ENCODE measurements at places on chromosomes 2 and 18.

- DNase-seq, result no peak
Measured at GRCh38 chr2:7973801-7974480, 707.9 kb upstream of the ID2 start.

- DNase-seq, result peak; percentile 29
Measured at GRCh38 chr2:233142355-233142897, 82.3 kb downstream of the INPP5D start.

DNA sequence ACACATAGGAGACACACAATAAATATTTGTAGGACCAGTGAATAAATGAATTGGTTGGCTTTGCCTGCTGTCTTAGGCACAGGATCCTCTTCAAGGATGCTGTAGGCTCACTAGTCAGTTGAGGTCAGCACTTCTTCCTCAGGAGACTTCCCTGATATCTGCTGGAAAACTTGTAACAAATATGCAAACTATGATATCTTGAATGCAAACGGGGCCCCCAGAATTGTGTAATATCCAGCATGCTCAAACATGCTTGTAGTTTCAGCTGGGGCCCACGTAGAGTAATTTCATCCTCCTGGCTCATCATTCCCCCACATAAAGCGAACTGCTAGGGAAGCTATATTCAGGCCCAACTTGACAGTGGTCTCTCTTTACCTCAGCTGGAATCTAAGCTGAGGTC is 43.6 kb downstream of the POLE4 start:
- DNase-seq, result no peak

- no peak for DNase-seq
Measured at GRCh38 chr2:169348321-169349024, 13.9 kb downstream of the LRP2 start.

GRCh38 chr18:70582981-70583380 is 294.1 kb downstream of the SOCS6 start:
- no peak for DNase-seq

DNA sequence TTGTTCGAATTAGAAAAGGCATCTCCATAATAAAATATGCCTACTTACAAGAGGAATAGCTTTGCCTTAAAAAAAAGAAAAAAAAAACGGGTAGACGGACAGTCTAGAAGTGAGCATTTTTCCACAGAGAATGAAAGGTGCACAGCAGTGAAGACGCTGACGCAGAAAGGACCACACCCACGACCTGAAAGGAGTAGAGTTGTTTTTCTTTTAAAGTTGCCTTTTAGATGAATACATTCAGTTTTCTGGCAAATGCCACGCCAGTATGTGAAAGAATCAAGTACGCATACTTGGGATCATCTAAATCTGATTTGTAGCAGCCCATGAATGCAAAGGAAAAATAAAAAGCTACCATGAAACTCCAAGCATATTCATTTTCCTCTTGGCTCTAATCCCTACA is 809.2 kb upstream of the SOX11 start:
- DNase-seq, result no peak

DNA sequence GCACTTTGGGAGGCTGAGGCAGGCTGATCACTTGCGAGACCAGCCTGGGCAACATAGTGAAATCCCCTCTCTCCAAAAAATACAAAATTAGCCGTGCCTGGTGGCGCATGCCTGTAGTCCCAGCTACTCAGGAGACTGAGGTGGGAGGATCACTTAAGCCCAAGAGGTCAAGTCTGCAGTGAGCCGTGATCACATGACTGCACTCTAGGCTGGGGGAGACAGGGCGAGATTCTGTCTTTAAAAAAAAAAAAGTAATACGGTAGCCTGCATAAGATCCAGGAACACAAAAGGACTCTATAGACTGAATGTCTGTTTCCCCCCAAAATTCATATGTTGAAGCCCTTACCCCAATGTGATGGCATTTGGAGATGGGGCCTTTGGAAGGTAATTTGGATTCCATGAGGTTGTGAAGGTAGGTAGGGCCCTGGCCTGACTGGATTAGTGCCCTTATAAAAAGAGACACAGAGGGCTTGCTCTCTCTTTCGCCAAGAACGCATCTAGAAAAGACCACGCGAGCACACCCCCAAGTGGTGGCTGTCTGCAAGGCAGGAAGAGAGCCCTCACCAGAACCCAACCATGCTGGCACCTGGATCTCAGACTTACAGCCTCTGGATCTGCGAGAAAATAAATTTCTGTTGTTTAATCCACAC is 17.0 kb downstream of the MBOAT2 start:
- DNase-seq, result no peak

DNA sequence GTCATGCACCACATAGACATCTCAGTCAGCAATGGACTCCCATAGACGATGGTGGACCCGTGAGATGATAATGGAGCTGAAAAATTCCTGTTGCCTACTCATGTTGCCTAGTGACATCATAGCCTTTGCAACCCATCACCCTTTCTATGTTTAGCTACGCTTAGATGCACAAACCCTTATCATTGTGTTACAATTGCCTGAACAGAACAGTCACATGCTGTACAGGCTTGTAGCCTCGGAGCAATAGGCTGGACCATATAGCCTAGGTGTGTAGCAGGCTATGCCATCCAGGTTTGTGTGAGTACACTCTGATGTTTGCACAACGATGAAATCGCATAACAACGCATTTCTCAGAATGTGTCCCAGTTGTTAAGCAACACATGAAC is 221.6 kb downstream of the ALPK2 start:
- DNase-seq, result no peak

DNA sequence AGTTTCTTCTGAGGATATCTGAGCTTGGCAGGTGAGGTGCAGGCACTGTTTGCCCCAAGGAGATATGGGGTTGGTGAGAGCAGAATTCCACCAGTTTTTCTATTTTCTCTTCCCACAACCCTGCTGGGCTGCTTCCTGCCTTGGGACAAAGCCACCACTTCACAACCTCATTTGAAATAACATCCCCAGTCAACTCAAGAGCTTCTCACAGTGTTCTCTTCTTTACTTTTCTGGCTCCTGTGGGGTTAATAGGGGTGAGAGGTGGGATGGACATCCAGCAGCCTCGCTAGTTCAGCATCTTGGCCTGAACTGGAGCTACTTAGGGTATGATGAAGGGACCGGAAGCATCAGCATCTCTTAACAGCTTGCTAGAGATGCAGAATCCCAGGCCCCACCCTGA is 106.3 kb downstream of the SLC4A3 start:
- DNase-seq, result no peak

- DNase-seq, result no peak
Measured at GRCh38 chr2:238901461-238902057, 53.7 kb downstream of the TWIST2 start.

DNA sequence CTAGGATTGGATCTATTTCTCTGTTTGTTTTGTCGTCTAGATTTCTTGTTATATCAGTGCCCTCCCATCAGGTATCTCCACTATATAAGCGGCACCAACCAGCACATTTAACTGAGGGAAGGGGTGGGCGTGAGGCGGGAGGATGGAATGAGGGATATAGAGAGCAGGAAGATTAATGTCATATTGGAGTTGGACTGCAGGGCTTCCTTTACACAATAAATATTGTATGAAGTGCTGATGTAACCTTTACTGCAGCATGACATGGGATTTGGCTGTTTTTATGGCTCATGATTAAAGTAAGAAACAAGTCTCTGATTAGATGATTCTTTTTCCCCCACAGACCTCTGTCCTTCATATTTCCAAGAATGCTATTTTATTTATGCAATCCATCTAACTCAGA is 54.8 kb downstream of the TMEM200C start:
- no peak for DNase-seq

- no peak for DNase-seq
Measured at GRCh38 chr2:206983161-206983859, 44.0 kb downstream of the CPO start.

DNA sequence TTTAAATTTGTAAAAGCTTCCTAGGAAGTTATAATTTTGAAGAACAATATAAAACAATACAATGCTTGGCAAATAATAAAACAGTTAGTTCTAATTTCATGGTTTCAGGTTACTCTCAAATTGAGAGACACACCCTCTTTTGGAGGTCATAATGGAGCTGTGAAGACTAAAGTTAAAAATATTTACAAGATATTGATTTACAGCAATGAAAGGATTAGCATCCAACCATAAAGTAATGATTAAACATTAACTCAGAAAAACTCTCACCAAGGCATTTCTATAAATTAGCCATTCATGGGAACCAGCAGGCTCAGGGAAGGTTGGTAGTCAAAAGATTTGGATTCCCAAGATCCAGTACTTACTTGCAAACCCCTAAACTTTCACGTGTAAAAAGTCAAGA is 6.4 kb downstream of the DPP4 start:
- DNase-seq, result no peak

DNA sequence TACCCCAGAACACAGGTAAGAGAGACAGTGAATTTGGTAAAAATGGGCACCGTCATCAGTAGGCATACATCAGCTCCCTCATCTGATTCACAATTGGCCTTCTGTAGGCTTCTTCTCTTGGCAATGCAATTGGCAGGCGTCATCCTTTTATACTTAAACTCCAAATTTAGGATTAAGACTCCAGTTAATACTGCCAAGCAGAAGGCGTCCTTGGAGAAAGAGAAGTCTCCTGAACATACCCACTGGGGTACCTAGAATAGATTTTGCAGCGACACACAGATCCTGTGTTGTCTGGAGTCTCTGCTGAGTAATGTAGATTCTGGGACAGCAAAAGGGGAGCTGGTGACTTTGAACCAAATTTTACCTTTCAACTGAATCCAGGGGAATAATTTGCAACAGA is 592 bp upstream of the METAP1D start:
- DNase-seq, result no peak

- no peak for DNase-seq
Measured at GRCh38 chr2:43009448-43009847, 217.0 kb downstream of the ZFP36L2 start.

DNA sequence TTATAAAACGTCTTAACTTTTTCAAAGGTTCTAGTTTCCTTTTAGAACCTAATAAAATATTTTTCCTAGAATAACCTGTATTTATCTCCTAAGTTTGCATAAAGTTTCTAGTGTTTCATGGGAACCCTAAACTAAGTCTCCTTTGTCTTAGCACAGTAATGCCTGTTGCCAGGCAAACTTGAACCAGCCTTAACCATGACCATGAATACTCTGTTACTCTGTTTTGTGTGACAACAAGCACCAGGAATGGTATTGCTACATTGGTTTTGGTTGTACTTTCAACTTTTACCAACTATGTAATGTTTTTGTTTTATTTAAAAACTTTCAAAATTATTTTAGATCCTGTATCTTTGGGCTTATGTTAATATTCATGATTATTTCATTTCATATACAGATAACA is 137.6 kb downstream of the CERS6 start:
- no peak for DNase-seq

- DNase-seq, result no peak
Measured at GRCh38 chr2:232839411-232840079, 30.5 kb upstream of the SNORC start.

DNA sequence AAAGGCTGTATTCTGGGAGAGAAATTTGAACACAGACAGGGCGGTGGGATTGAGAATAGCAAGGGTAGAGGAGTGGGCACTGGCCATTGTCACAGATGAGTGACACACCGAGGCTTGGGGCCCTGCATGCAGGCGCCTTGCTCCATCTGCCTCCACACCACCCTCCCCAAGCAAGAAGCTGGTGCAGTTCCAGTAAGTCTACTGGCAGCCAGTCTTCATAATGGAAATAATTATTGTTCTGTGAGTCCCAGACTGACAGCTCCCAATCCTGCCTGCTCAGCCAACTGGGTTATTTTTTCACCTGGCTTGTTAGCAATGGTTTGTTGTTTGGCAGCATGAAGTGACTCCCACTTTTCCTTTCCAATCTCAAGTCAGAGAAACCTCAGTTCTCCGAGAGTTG is 13.0 kb downstream of the TTC32 start:
- no peak for DNase-seq

DNA sequence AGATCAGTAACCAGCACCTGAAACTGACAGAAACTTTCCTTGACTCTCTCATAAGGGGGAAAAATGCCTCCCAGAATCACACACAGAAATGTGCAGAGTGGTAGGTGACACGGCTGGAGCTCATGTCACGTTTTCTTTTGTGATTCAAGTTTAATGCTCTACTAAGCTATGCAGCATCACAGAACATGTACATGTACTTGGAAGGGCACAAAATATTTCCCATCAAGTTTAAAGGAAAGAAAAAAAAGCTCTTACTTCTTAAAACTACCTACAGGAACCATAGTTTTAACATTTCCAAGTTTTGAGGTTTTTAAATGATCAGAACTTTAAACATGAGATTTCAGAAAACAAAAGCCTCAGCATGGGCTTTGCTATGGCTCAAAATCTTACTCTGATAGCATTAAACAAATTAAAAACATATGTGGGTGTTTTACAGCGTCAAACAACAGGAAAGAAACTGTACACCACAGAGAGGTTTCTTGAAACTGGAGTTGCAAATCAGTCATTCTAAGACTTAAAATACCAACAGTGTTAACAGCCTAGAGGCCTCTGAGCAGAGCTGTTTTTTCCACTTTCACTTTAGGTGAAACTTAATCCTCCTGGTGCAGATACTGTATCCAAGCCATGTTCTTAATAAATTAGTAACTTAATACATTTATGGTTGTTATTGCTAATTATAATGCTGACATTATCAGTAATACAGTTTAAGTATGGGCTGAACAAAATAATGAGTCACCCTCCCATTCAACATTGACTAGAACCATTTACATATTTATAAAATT is 30.1 kb downstream of the MBP start:
- peak; percentile 65 for DNase-seq

- DNase-seq, result no peak
Measured at GRCh38 chr2:46236876-46237859, 60.0 kb upstream of the EPAS1 start.

DNA sequence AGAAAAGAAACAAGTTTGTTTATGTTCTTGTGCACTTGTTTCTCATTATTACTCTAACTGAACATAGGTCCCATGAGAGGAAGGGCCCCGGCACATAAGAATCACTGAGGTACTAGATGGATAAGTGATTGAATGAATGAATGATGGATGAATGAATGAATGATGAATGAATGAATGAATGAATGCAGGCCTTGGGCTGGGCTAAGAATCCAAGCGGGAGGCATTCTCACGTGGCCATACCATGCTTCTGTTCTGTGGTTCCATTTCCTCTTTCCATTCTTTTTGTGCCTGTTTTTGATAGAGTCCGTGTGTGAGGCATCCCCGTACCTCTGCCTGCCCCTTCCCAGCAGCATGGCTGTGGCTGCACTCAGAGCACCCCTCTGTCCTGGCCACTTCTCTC is 94.8 kb downstream of the SH3BP4 start:
- no peak for DNase-seq

DNA sequence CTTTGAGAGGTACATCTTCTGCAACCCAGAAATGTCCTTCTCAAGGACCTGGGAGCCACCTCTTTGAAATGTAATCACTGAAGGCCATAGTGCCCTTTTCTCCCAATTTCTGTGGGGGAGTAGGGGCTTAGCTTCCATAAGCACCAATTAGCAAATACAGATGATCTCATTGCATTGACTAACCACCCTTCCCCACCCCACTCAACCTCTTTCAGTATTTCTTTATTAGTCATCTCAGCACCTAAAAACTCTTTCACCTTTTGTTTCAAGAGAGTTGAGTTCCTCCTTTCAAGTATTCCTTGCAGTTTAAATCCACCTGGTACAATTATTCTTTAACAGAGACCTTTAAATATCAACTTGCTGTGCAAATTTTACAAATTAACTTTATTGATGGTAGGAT is 1011.8 kb upstream of the CDH2 start:
- no peak for DNase-seq

- no peak for DNase-seq
Measured at GRCh38 chr2:227889336-227889735, 17.9 kb downstream of the DAW1 start.

All from CD4-positive, alpha-beta T cell treated with Interleukin-15 for 4 hours (primary cell).